Kidney tubule cell (primary cell): ENCODE measurements at places on chromosomes 16 and 17.
A peak's percentile ranks its signal among the peaks of the same experiment; 100 is the strongest.

DNA sequence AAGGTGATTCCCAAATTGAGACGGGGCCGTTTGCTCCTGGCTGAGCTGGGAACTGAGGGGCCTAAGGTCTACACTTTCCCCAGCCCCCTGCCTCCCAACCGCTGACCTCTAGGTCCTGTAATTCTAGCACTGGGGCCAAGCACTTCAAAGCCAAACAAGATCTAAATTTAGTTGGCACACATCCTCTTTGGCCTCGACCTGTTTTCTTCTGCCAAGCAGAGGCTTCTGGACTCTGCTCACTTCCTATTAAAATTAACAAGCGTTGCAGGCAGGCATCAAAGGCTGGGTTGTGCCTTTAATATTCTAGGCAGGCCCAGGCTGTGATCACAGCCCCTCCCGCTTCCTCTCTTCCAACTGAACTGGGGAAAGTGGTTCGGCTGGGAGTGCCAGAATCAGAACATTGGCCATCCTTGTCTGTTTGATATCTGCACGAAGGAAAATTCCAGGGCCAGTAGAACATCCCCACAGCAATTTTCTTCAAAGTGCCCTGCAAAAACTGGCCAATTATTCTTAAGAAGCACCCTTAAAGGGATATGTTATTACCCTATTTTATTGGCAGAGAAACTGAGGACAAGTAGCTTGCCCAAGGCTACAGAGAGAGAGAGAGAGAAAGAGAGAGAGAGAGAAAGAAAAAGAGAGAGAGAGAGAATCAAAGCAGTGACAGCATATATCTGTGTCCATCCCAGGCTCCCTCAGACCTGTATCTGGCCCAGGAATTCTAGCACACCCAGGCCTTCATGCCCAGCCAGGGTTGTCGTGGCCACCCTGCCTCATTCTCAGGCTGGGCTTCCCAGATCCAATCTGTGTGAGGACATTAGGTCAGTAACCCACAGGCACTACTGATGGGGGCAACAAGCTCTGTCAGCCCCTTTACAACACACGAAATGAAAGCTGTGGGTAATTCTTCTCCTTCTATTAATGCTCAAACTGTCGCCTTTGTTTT, 12.8 kb upstream of the MT4 start:
- DNase-seq = no peak

- no peak for DNase-seq
Observed at GRCh38 chr17:69500911-69501429, 86.5 kb downstream of the MAP2K6 start.

GRCh38 chr17:15239491-15239890, 25.6 kb downstream of the PMP22 start:
- DNase-seq = no peak

- DNase-seq = peak; percentile 81
Observed at GRCh38 chr16:56795011-56795410, 65.1 kb downstream of the NUP93 start.

DNA sequence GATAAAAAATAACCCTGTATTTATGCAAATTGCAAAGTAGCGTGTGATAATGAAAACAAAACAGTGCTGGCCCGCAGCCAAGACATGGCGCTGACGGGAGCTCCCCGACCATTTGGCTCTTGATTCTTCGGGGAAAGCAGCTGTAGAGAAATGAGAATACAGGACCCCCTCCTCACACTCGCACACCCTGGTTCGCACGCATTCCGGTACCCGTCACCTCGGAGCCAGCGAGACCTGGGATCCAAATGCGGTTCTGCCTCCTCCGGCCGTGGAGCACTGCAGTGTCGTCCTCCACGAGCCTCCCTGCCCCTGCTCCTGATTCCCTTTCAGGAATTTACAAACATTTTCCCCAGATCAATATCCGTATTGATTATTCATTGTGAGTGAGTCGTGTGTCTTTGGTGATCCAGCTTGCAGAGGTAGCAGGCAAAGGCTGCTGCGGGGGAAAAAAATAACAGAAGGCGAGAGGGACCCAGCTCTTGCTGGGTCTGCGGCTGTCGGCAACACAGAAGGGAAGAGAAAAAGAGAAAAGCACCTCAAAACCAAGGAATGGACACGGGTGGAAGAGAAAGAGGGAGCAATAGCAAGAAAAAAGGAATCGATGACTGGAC, 184.1 kb upstream of the ZFHX3 start:
- DNase-seq = no peak

- peak; percentile 98 for DNase-seq
Observed at GRCh38 chr16:83689385-83689831, 118.4 kb upstream of the HSBP1 start.

GRCh38 chr17:31517524-31517923, 126.0 kb downstream of the RAB11FIP4 start:
- peak; percentile 9 for DNase-seq

DNA sequence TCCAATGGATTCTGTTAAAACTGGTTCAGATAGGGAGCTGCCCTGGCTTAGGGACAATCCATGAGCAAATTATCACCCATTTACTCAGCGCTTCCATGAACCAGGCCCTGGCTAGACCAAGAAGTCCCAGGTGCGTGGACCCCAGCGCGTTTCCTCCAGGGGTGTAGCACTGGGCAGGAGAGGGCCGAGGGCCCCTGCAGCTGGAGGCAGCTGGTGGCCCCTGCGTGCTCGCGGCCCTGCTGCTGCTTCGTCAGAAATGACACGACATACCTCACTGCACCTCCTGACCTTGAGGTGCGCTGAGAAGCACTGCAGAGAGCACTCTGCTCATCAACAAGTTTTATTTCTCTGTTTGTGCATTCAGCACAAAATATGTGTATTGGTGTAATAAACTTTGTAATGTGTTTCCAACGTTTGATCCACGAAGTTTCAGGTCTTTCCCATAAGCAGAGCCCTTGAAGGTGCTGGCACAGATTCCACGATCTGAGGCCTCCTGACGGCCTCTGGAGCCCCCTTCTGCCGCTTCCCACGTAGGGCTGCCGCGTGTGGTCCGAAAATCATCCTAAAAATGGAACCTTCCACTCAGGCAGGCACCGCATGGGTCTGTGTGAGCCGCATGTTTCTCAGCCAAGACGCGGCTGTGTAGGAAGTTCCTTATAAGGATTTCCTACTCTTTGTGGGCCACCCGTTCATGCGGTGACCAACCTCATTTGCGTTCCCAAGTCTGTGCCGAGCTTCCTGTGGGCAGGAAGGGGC, 50.8 kb upstream of the ZCCHC14 start:
- no peak for DNase-seq

DNA sequence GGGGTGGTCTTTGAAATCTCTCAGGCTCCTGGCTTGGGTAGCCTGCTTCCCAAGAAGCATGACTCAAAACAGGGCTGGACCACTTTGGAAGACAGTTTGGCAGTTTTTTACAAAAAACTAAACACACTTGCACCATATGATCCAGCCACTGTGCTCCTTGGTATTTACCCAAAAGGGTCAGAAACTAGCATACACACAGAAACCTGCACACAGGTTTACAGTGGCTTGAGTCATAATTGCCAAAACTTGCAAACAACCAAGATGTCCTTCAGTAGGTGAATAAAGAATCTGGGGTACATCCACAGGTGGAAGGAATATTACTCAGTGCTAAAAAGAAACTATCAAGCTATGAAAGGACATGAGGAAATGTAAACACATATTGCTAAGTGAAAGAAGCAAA, 323.2 kb upstream of the CDH5 start:
- DNase-seq = no peak

- DNase-seq = peak; percentile 3
Observed at GRCh38 chr17:31448467-31449077, 57.1 kb downstream of the RAB11FIP4 start.

DNA sequence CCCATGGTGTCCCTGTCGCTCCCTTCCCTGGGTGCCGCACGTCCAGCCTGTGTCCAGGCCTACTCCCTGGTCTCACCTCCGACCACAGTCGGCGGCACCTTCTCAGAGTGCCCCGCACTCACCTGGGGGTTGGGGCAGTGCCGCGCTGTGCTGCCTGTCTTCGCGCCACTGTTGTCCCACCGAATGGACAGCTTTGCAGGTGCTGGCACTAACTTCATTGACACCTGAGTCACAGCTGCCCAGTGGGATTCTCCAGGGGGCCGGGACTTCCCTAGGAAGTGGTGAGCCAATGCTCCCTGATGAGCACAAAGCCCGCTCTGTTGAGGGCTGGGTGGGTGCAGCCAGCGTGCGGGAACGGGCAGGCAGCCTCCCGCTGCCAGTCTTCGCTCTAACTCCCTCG, 24.3 kb upstream of the DBNDD1 start:
- DNase-seq = no peak

DNA sequence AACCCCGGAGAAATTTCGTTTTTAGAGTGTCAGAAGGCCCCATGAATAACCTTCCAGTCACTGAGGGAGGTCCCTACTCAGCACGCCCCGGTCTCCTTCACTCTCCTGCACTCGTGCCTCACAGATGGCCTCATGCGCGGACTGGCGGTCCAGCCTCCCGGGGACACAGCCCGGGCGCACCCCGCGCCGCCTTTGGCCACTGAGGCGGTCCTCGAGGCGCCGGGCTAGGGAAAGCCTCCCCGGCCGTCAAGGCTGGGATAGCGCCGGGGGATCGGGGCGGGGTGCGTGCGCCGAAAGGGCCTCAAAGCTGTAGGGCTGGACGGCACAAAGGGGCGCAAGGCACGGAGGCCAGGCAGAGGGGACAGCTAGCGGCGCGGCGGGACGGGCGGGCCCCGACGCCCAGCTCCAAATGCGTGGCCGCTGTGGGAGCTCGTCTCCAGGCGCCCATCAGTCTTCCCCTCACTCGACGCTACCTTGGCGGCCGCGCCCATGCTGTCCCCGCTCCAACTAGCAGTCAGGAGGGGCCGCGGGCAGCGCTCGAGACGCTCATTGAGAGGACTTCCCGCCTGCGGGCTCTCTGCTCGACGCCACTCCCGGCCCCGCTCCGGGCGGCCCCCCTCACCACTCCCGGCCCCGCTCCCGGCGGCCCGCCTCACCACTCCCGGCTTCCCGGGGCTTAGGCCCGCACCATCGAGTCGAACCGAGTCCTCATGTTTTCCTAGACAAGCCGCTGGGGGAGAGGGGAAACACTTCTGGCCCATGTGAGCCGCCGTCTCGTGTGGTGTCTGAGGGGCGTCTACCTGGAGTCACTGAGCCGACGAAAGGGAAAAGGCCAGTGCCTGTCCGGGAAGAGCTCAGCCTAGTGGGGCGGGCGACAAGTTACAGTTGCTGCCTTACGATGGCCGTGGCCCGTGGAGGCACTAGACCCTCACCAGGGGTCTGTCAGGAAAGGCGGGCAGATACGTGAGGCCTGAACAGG, at the start of gene USP6:
Gene USP6, plus strand, starts transcription at position 360 of the 979 bp plus-strand sequence. CDS start 14,336 bp downstream, outside the sequence.
- DNase-seq = no peak

DNA sequence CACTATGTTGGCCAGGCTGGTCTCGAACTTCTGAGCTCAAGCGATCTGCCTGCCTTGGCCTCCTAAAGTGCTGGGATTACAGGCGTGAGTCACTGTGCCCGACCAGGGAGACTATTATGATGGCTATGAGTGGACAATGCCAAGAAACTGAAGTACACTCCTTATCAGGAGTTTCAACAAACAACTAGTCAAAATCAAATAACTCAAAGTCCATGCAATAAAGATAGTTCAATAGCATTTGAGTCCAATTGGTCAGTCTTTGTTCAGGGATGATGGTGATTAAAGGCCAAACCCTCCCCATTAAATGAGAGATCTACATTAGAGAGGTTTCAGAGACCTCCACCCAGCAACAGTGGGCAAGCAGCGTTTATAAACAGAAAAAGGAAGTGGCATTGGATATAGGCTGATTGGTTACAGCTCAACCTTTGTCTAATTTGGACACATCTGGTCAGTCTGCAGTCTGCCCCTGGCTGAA, 8.0 kb downstream of the CHST5 start:
- no peak for DNase-seq

GRCh38 chr16:66490774-66491715, 58.9 kb downstream of the TK2 start:
- DNase-seq = no peak

GRCh38 chr16:48091117-48091516, 64.7 kb downstream of the ABCC12 start:
- DNase-seq = no peak

DNA sequence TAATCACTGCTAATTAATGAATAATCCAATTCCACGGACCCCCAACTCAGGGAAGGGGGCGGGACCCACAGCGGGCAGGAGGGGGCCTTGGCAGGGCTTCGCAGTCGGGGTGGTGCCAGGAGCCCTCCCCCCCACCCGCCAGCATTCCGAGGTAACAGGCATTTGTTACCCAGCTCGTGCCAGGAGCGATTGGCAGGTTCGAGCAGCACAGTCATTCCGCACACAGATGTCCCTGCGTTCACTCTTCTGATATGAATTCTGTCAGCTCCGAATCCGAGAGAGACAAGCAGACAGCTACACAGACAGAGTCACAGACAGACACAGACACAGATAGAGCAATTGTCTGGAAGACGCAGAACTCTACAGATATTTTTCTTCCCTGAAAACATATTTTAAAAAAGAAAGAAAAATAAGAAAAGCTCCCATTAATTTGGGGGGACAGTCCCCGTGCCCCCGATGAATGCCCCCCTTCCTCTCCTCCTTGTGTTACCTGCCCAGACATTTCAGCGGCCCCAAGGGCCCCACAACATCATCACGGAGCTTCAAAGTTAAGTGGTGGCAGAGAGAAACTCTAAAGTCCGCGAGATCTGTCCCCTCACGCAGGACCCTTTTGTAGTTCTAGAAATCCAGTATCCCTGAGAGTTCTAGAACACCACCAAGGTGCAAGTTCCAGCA, 10.2 kb downstream of the NEUROD2 start:
- no peak for DNase-seq

- peak; percentile 81 for DNase-seq
Observed at GRCh38 chr17:27495460-27495859, 39.2 kb downstream of the KSR1 start.

DNA sequence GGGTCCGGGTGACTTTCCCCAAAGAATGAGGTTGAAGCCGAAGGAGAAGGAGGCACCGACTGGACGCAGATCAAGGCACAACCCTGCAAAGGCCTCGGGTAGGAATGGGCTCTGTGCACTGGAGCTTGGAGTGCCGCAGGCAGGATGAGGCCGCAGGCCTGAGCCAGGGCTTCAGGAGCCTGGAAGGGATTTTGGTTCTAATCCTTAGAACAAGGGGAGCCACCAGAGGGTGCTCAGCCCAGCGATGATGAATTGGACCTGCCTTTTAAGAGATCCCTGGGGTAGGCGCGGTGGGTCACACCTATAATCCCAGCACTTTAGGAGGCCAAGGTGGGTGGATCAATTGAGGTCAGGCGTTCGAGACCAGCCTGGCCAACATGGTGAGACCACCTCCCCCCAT, 8.1 kb downstream of the CIBAR2 start:
- no peak for DNase-seq

GRCh38 chr17:44260296-44260695, 7.6 kb downstream of the SLC4A1 start:
- DNase-seq = no peak

DNA sequence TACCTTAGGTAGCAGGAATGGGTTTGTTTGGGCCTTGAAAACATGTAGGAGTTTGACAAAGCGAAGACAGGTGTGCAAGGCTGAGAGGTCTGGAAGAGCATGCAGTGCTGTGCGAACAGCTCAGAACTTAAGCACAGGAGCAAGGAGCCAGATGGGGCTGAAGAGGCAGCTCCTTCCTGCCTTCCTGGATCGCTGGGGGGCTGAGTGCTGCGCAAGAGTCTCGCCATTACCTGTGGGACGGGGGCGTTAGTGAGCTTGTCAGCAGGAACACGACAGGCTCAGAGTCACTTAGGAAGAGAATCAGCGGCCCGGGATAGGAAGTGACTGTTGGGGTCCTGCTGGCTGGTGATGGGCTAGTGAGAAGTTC, 464 bp upstream of the MRM1 start:
- DNase-seq = no peak

GRCh38 chr16:57510016-57510871, 24.0 kb upstream of the DOK4 start:
- no peak for DNase-seq

- no peak for DNase-seq
Observed at GRCh38 chr17:31155208-31155810, 60.5 kb downstream of the NF1 start.

- no peak for DNase-seq
Observed at GRCh38 chr17:1231456-1231855, 38.8 kb upstream of the BHLHA9 start.
